Stimulated activated CD4-positive, alpha-beta T cell treated with anti-CD3 and anti-CD28 coated beads, Interleukin-4, amount 100 ng/mL, for 4 hours (primary cell): ENCODE measurements at places on chromosomes 4 and X.

DNA sequence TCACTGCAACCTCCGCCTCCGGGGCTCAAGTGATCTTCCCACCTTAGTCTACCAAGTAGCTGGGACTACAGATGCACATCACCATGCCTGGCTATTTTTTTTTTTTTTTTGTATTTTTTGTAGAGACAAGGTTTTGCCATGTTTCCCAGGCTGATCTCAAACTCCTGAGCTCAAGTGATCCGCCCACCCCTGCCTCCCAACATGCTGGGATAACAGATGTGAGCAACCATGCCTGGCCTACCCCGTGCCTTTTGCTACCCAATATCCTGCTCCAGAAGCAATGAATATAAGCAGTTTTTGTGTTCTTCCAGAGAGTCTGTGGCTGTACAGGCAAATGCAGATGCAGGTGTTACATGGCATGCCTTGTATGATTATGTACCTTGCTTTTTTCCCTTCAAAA, 50.5 kb downstream of the TBC1D14 start:
- DNase-seq, result no peak

DNA sequence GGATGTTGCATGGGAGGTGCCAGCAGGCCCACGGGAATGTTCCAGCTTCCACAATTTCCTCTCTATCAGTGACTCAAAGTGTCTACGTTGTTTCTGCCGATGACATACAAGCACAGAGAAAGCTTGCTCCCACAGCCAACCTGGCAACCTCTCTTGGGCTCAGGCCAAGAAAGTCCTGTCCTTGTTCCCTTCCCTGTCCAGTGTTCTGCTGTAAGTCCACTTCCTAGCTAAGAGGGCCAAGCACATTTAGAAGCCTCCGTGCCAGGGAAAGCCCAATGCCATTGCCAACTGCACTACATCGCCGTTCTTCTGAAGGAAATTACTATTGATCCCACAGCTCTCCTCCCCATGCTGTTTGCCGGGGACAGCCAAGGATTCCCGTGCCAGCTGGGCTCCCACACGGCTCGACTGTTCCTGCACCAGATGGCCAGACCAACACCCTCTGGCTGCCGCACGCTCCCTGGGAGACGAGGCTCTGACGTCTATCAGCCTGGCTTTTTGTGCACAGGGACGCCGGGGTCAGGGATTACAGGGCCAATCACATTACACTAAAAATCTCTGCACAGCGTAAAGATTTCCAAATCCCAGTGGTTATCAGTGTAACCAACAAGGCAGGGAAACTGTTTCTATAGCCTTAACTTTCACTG, 284.0 kb downstream of the BCOR start:
- DNase-seq, result no peak

GRCh38 chr4:120317713-120318112, 251.1 kb upstream of the MAD2L1 start:
- DNase-seq, result no peak

- no peak for DNase-seq
These were observed 354.1 kb downstream of the CHIC1 start for GRCh38 chrX:73916931-73917667.
